ENCODE measurements at places on chromosomes 13 and 19. TPM values are rescaled to one million over a fixed set of nuclear protein-coding genes. Genes with fewer than 3 reads are reported as not detected.

DNA sequence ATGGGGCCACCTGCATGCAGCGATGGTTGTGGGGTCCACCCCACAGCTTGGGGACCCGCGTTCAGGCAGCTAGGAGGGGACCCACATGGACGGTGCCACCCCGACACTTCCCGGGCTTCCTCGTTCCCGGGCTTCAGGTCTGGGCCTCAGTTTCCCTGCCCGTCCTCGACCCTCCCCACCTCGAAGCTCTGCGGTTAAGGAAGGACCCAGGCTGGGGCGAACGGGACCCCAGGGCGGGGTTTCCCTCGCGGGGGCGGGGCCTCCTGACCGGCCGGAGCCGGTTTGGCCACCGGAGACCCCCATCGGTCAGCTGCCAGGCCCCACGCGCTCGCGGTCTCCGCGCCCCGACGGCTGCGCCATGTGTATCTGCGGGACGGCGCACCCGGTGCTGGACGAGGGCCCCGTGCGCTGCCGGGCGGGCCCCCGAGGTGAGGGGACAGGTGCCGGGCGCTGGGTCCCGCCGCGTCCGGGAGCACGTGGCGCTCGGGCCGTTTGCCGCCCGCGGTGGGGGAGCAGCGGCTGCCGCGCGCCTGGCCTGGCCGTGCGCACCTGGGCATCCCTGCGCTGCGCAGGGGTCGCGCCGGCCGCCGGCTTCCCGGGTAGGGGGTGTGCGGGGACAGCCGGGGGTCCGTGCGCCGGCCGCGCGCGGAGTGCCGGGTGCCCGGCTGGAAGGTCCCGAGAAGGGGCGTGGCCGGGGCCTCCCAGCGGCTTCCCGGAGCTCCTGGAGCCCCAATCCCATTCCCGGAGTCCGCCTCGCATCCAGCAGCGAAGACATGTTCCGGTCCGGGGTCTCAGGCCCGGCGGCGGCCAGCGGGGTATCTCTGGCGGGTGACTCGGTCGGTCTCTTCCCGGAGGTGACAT is 4.2 kb downstream of the ARHGAP45 start:
- no peak overlapping the region for H3K27ac ChIP-seq
- H3K36me3 ChIP-seq, result no peaks in the 10 kb centered on the region
- no peak for DNase-seq
- no peak overlapping the region for H3K4me3 ChIP-seq
- peaks cover 41% of the 10 kb centered on the region for H3K27me3 ChIP-seq

The CAPN12 gene
- total RNA-seq, result 4.1 TPM

The PBX4 gene
- total RNA-seq, result 5.0 TPM

DNA sequence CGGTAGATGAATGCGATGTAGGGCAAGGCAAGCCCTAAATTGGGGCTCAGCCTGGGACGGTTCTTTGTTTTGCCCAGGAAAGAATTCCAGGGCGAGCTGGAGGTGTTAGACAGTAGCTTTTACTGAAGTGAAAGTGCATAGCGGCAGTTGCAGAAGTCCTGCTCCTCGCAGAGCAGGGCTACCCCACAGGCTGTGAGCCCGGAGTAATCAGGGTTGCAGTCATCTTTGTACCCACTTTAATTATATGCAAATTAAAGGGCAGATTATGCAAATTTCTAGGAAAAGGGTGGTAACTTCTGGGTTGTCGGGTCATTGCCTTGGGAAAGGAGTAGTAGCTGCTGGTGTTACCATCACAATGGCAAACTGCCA is 30.5 kb downstream of the VAV1 start:
- peaks cover 16% of the 10 kb centered on the region for H3K27me3 ChIP-seq
- no peak overlapping the region for H3K4me3 ChIP-seq
- no peak for DNase-seq
- H3K36me3 ChIP-seq, result no peaks in the 10 kb centered on the region

DNA sequence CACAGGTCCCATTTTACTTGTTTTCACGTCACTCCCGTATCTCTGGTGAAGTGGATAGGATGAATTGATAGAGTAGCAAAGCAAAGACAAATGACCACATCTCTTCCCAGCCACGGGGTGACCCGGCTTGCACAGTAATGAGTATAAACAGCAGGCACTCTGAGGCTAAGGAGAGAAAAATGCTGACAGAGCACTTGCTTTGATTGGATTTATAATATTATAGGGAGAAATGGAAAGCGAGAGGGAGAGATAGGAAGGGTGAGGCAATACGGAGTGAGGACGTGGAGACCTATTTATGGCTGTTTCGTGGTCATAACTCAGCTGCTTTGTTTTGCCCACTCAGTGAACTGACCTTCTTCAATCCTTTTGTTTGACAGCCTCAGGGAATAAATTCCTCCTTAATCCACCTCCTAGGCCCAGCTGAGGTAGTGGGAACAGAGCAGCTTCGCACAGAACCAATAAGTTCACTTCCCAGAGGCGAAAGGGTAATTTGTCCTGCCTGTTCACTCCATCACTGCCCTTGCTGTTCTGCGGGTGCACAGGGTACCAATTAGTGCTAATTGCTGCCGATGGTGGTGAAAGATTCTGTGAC is 68.6 kb downstream of the ERCC5 start:
- no peak for DNase-seq
- H3K4me1 ChIP-seq, result no peaks in the 10 kb centered on the region
- peaks cover 5% of the 10 kb centered on the region for H3K27me3 ChIP-seq
- H3K27ac ChIP-seq, result peak overlapping the region; percentile 36

GRCh38 chr19:1864480-1865171 is 1.2 kb upstream of the KLF16 start:
- H3K27me3 ChIP-seq, result peaks cover 17% of the 10 kb centered on the region
- peak; percentile 75 for DNase-seq
- peak overlapping the region; percentile 33 for H3K27ac ChIP-seq
- peaks cover 6% of the 10 kb centered on the region for H3K4me1 ChIP-seq
- peak overlapping the region; percentile 76 for H3K4me3 ChIP-seq

DNA sequence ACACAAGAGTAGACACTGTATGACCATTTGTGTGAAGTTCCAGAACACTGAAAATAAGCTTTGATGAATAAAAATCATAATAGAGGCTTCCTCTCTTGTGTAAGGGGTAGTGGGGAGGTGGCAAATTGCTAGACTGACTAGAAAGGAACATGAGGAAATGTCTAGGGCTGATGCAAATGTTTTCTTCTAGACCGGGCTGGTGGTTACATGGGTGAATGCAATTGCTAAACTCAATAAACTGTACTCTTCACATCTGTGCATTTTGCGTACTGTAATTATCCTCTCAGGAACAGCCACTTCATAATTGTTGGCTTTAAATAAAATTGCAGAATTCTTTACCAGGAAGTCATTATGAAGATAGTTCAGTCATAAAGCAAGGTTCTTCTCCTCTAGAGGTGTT is 5.2 kb upstream of the KBTBD7 start:
- no peaks in the 10 kb centered on the region for H3K4me1 ChIP-seq
- no peaks in the 10 kb centered on the region for H3K27me3 ChIP-seq
- no peak overlapping the region for H3K4me3 ChIP-seq
- no peak for DNase-seq

The GJA3 gene
- total RNA-seq, result 0.04 TPM

DNA sequence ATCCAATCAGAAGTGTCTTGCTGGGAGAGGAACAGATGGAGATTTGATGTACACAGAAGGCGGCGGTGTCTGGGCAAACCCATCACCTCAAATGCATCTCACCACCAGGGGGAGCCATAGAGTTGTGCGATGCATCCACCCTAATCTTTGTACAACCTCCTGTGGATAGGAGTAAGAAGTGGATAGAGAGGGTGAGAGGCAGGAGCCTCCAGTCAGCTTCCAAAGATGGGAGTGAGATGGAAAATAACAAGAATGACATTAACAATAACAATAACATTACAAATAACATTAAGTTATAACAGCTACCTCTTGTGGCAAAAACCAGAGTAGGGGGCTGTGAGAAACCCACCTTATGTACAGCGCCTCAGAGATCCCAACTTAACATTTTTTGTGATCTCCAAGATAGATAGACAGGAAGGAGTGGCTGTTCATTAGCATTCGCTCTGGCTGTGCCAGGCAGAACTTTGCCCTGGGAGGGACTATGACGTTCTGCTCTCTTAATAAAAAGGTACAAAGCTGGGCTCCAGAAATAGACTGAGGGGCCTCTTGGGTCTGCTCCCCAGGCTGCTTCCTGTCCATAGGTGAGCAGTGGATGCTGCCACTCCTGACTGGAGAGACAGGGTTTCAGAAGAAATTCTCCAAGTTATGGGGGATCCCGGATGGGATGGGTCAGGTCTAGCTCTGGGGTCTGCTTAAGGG is 5.2 kb upstream of the CEACAM18 start:
- no peak overlapping the region for H3K4me3 ChIP-seq
- H3K27ac ChIP-seq, result no peak overlapping the region
- peak; percentile 65 for DNase-seq
- H3K27me3 ChIP-seq, result peaks cover 42% of the 10 kb centered on the region
- H3K4me1 ChIP-seq, result peaks cover 1% of the 10 kb centered on the region
- no peaks in the 10 kb centered on the region for H3K36me3 ChIP-seq

DNA sequence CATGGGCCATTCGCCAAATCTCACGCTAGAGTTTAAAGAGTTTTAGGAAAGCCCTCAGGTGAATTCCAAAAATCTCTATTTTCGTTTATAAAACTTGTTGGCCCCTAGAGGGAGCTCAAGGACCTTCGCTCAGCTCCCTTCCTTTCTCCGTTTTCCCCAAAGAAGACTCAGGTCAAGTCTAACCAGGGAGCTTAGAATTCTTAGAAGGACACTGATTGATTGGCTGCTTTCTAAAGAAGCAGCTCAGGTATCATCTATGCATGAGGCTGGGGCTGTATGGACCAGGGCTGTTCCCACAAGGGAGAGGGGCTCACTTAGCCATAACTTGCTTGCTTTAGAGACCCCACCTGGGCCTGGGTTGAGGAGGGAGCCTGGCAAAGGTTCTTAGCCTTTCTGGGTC is 20.5 kb downstream of the DZIP1 start:
- no peak for DNase-seq
- no peaks in the 10 kb centered on the region for H3K27me3 ChIP-seq
- H3K36me3 ChIP-seq, result peaks cover 45% of the 10 kb centered on the region
- no peaks in the 10 kb centered on the region for H3K4me1 ChIP-seq

DNA sequence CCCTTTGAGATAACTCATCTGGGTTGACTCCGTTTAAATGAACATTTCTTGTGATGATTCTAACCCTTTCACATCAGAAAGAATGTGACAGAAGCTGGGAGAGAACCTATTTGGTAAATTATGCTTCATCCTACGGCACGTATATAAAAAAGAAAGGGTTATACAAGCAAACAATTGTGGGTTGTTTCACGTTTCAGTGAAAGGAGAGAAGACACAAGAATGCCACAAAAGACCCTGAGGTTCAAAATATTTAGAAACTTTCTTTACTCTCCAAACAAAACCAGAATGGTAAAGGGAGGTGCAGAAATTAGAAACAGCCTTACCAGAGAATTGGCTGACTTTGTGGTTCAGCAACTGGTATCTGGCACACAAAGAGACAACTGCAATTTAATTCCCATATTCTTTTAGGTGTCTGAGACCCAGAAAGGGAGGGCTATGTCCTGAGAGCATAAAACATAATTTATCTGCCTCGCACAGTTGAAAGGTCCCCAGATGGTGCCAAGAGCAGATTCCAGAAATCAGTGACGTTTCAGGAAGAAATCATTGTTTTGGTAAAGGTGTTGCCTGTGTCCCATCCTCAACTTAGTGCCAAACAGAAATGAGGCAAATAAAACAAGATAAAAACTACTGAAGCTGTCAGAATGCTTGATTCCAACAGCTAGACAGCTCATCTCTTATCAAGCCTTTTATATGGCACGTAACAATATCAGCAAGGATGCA is 361.4 kb downstream of the EFNB2 start:
- DNase-seq, result no peak
- no peak overlapping the region for H3K27ac ChIP-seq
- H3K27me3 ChIP-seq, result peaks cover 14% of the 10 kb centered on the region

DNA sequence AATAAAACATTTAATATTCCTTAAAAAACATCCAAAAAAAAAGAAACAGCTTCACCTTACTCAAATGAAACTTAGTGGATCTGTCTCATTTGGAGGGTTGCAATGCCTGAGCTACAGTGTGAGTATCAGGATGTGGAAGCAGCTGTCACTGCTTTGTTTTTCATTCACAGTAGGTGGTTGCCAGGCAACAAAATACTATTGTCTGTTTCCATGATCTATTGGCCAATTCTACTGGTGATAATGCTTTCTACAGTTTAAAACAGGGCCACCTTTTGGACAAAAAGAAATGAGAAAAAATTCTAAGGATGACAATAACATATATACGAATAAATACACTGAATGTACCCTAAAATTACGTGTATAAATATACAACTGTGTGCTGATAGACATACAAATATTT is 3.0 kb downstream of the ENOX1 start:
- H3K36me3 ChIP-seq, result no peaks in the 10 kb centered on the region
- H3K4me3 ChIP-seq, result no peak overlapping the region
- peaks cover 15% of the 10 kb centered on the region for H3K27me3 ChIP-seq
- H3K27ac ChIP-seq, result no peak overlapping the region
- H3K4me1 ChIP-seq, result peaks cover 6% of the 10 kb centered on the region
- no peak for DNase-seq

- H3K27ac ChIP-seq, result peak overlapping the region; percentile 27
- H3K36me3 ChIP-seq, result peaks cover 2% of the 10 kb centered on the region
- DNase-seq, result no peak
- no peaks in the 10 kb centered on the region for H3K27me3 ChIP-seq
Observed at GRCh38 chr13:80400865-80401426, 60.0 kb upstream of the SPRY2 start.

- H3K27ac ChIP-seq, result peak overlapping the region; percentile 99
- H3K27me3 ChIP-seq, result no peaks in the 10 kb centered on the region
- H3K4me1 ChIP-seq, result peaks cover 29% of the 10 kb centered on the region
- H3K4me3 ChIP-seq, result peak overlapping the region; percentile 92
- H3K36me3 ChIP-seq, result peaks cover 24% of the 10 kb centered on the region
Observed at GRCh38 chr19:38848299-38849146, 1.3 kb downstream of the HNRNPL start.

DNA sequence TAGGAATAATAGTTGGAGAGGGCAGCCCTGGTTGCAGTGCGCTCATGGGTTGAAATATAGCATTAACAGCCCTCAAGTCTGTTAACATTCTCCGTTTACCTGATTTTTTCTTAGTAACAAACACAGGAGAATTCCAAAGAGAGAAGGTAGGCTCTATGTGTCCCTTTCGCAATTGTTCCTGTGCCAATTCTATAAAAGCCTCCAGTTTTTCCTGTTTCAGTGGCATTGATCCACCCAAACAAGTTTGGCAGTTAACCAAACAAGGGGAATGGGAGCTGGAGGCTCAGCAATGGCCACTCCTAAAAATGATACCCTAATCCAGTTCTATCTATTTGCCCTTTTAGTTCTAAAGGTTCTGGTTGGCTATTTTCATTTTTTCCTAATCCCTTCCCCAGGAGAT is 151.6 kb downstream of the ZNF486 start:
- no peaks in the 10 kb centered on the region for H3K36me3 ChIP-seq
- H3K27me3 ChIP-seq, result no peaks in the 10 kb centered on the region
- H3K27ac ChIP-seq, result no peak overlapping the region

The CYP2A6 gene
- total RNA-seq, result not detected

DNA sequence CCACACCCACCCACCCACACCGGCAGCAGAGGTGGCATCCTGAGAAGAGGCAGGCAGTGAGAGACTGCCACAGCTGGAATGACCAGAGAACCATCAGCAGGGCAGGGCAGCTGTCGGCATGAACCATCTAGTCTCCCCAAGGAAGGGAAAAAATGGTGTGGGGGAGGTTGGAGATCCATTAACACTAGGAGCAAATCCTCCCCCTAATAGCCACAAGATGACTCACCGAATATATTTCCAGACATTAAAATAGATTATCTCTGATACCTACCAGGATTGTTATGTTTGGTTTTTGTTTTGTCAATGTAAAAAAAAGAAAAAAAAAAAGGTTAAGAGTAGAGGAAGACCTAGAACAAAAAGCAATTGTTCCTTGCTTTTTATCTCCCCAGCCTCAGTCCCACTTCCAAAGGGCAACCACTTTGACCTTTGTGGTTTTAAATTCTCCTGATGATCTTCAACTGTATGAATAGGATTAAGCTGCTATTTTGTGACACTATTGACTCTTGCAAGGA is 34.2 kb downstream of the THSD1 start:
- no peak overlapping the region for H3K4me3 ChIP-seq
- H3K4me1 ChIP-seq, result peaks cover 15% of the 10 kb centered on the region
- no peaks in the 10 kb centered on the region for H3K36me3 ChIP-seq
- no peaks in the 10 kb centered on the region for H3K27me3 ChIP-seq
- no peak overlapping the region for H3K27ac ChIP-seq
- no peak for DNase-seq

The CGB7 gene
- 0.38 TPM for total RNA-seq

Measured in progenitor cell of endocrine pancreas (in vitro differentiated cells).